ENCODE measurements at places on chromosomes 1 and 21. TPM values are rescaled to one million over a fixed set of nuclear protein-coding genes. Genes with fewer than 3 reads are reported as not detected.

The MTARC1 gene
- 11.3 TPM for total RNA-seq

The KPRP gene
- total RNA-seq: not detected

The IL23R gene
- not detected for total RNA-seq

The CFAP74 gene
- not detected for total RNA-seq

The S100B gene
- not detected for total RNA-seq

The KIFAP3 gene
- 12.2 TPM for total RNA-seq

The ASPM gene
- 22.7 TPM for total RNA-seq

The SPATA21 gene
- total RNA-seq: not detected

The FCN3 gene
- not detected for total RNA-seq

The SRGAP2 gene
- total RNA-seq: 19.4 TPM

The LRRIQ3 gene
- 1.0 TPM for total RNA-seq

The SUSD4 gene
- total RNA-seq: 0.34 TPM

The RUNX3 gene
- 5.3 TPM for total RNA-seq

The NHLH1 gene
- 0.45 TPM for total RNA-seq

The TCP10L gene
- total RNA-seq: 0.90 TPM

The ATP1A4 gene
- not detected for total RNA-seq

The RXFP4 gene
- total RNA-seq: not detected

The TIE1 gene
- total RNA-seq: not detected

The UBE2U gene
- not detected for total RNA-seq

The LRRC71 gene
- total RNA-seq: 0.33 TPM

The PI4KB gene
- total RNA-seq: 27.9 TPM

The FAM20B gene
- total RNA-seq: 21.9 TPM
